ENCODE measurements at places on chromosomes 7 and 10.

DNA sequence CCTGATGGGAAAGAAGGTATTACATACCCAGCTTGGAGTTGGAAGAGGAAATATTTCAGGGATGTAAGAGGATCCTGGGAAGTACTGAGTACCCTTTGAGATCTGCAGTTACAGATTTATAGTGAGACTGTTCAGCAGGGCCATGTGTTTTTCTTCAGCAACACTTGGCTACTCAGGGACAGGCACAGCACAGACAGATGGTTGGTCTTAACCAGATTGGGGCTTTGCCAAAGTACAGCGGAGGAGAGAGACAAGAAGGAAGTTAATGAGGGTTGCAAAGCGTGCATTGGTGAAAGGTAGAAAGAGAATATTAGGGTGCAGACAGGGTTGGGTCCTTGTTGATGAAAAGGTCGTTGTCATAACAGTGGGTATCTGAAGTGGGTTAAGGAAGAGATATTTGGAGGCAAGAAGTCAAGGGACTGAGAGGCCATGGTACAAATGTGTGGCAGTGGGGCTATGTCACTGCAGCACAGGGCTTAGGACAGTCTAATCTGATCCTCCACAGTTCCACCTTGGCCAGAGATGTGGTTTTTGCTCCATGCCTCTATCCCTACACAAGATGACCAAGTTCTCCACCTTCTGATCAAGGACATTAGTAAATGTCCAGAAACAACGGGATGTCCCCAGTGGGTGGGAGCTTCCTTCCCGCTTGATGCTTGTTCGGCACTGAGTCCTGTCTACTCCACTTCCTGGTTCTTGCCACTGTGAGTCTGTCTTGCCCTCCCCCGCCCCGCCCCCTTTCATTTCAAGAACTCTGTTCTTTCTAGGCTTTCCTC lies 18.9 kb upstream of the DNAJC1 start:
- peak; percentile 72 for DNase-seq

GRCh38 chr7:51304729-51305128 lies 11.9 kb downstream of the COBL start:
- DNase-seq: no peak

GRCh38 chr7:149266451-149266850 lies 4.5 kb downstream of the ZNF783 start:
- DNase-seq: no peak

DNA sequence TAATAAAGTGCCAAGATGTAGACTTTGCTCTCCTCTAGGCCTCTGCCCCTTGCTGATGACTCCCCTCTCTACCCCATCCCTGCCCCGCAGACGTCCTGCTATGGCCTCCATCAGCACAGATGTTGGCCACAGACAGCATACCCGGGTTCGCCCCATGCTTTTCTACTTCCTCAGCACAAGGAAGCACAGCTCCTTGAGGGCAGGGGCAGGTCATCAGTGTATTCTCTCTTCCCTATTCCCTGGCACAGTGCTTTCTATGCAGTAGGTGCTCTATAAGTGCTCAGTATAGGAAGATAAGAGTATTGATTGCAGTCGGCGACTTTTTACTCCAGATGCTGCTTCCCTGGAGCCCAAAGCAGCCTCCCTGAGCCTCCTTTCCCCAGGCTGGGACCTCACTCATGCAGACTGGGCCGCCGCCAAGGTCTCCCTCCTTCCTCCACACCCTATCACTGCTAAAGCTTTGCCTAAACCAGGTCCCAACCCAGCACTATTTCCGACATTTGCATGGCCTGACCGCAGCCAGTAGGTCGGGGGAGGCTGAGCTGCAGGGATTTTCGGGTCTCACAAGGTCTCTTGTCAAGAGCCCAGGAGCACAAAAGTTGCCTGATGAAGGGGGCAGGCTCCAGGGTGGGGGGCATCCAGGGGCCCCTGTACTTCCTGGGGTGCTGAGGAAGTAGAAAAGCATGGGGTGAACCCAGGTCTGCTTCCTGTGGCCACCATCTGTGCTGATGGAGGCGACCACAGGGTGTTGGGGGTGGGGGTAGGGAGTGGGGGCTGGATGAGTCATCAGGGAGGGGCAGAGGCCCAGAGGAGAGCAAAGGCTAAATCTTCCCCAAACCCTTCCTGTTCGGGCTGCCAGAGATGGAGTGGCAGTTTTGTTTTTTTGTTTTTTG lies 8.0 kb downstream of the CALHM3 start:
- peak; percentile 54 for DNase-seq

DNA sequence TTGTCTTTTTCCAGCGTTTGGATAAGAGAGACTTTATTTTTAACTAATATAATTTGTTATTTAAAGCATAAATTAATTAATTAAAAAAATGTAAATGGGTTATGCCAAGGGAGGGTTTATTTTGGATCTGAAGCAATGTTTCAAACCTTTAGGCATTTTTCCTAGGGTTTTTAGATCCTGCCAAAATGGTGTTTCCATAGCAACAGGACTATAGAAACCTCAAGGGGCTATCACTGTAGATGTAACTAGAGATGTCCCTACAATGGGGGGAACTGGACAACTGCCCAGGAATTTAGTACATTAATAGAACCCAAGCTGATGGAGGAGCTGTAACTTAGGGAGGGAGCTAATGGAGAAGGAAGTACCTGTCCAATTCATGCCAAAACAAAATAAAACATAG lies 57.3 kb downstream of the SLC39A12 start:
- DNase-seq: no peak

All from suppressor macrophage treated with lipopolysaccharide for 1 hour (primary cell).